ENCODE measurements at places on chromosomes 1 and 21.

DNA sequence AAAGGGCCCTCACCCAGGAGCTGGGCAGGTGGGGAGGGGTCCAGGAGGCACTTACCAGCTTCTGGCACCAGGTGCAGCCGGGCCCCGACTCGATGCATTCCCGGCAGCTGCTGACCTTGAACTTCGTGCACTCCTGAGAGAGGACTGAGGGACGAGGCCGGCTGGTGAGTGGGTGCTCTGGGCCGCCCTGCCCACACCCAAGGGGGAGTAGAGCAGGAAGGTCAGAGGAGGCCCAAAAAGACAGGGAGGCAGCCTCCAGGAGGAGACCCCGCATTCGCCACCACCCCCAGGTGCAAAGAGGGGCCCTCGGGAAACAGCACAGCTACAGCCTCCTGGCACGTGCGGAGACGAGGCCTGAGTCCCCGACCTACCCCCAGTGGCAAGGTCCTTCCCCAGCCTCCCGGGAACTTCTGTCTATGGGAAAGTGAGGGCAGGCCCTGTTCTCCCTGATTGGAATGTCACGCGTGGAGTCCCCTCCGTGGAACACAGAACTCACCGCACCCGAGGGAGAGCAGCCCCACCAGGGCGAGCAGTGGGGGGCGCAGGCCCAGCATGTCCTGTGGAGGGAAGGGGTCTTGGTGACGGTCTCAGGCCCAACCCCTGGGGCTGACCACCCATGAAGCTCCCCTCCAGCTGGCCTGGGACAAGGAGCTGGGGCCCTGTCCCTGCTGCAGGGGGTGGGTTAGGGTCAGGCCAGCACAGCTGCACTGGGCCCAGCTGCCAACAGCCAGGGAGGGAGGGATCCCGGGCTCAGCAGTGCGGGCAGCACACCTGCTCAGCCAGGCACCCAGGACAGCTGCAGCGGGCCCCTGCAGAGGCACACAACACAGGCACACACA is 10.3 kb downstream of the ITGB2 start:
- no peak for DNase-seq

GRCh38 chr1:44808063-44808937 is at the start of gene BTBD19:
TSS of gene BTBD19 (plus strand) at chr1:44808523. CDS start at chr1:44808821, 298 bp downstream.
- peak; percentile 80 for DNase-seq

- DNase-seq: no peak
These were observed 8.0 kb downstream of the PLXNA2 start for GRCh38 chr1:208235982-208236761.

DNA sequence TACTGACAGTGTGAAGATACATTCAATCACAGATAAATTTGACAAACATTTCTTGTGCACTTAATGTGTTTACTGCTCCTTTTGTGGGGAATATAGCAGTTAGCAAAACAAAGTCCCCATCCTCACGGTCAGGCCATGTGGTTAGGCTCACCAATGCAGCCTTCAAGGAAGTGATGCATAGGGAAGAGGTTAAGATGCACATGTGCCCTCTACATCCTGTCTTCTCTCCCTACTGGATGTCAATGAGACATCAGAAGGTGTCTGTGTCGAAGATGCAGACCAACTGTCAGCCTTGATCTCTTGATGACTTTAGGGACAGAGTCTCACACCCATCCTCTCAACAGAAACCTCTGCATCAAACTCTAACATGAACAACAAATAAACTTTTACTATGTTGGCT is 78.7 kb downstream of the FH start:
- no peak for DNase-seq

GRCh38 chr1:202952818-202953217 is 5.3 kb downstream of the ADIPOR1 start:
- DNase-seq: no peak

DNA sequence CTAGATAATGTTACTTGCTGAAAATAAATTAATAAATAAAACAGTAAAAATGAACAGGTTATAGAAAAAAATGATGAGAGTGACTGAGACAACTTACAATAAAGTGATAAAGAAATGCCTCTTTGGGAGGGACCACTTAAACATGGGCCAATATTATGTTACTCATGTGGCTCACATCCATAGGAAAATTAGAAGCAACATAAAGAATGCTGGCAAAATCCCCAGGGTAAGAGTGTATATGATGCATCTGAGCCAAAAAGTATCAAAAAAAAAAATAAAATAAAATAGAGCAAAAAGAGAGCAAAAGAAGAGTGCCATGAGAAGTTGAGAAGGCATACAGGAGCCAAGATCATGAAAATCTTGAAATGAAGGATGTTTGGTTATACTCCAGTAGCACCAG is 818.0 kb downstream of the LTN1 start:
- DNase-seq: no peak

GRCh38 chr1:155646307-155646706 is 36.3 kb downstream of the MSTO1 start:
- DNase-seq: no peak

DNA sequence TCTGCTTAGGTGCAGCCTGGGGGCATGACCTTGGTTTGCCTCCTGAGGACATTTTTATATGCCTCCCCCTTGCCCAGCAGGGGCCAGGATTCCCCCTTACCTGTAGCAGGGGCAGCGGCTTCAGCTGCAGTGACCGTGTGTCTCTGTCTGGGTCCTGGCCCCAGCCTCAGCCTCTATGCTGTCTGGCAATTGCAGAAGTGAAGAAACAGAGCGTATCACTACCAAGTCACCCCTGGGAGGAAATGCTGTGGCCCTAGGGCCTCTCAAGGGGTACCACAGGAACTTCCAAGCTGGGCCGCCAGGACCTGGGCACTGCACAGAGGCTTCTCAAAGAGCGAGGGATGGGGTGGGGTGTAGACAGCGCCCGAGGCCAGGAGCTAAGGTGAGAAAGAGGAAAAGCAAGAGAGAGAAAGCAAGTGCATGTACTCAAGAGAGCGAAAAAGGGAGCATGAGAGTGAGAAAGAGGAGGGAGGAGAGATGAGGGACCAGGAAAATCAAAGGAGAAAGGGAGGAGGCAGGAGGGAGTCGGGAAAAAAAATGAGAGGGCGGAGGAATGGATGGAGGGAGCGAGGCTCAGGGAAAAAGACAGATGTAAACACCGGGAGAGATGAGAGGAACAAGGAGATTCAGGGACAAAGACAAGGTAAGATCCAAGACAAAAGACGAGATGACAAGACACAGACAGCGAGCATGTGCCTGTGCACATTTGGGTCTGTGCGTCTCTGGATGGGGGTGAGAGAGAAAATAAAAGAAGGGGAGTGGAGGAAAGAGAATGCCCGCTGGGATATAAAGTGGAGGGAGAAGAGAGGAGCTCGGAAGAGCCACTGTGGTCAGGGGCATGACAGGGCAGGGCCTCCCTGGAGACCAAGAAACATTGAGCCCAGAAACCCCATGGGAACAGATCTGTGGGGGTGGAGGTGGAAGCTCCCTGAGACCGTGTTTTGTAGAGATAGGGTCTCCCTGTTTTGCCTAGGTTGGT is at the start of gene PTAFR:
TSS of gene PTAFR (minus strand) at position 199 of the 979 bp plus-strand sequence. CDS start 25,669 bp downstream, outside the sequence.
- DNase-seq: no peak

Data from substantia nigra (tissue), 51 donors.